ENCODE measurements at places on chromosomes 3 and 15.

DNA sequence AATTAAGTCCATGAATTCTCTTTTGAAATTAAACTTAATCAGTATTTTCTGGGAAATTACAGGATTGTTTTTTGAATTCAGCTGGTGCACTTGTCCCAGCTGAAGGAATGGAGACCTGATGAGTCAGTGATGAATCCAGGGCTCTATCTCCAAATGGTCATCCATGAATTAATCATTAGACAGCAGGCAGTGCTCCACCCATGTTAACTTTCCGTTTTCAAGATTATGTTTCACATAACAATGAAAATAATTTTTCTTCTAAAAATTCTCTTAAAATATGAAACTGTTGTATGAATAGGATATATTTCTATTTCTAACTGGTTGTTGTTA, 13.9 kb upstream of the PAQR9 start:
- peak; percentile 37 for DNase-seq

DNA sequence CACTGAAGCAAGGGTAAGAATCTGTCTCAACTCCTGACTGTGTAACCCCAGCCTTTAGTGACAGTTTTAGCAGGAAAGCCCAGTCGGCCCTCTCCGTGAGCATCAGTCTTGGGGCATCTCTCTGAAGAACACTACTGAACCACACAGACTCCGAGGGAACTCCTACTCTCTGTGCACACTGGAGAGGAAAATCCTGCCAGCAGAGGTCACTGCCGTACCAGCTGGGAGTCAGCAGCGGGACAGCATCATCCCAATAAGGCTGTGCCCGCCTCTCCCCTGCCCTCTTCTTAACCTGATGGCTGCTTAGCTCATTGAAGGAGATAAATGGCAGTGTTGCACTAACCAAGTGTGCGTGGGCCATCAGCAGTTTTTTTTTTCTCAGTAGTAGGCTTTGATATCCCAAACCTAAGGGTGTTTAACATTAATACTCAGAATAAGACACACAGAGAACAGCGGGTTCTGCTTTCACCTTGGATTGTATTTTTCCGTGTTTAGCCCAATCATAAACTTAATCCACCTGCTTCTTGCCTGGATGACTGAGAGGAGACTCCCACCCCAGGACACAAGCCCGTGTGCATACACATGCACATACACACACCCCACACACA, 26.6 kb upstream of the RASA2 start:
- peak; percentile 84 for DNase-seq

DNA sequence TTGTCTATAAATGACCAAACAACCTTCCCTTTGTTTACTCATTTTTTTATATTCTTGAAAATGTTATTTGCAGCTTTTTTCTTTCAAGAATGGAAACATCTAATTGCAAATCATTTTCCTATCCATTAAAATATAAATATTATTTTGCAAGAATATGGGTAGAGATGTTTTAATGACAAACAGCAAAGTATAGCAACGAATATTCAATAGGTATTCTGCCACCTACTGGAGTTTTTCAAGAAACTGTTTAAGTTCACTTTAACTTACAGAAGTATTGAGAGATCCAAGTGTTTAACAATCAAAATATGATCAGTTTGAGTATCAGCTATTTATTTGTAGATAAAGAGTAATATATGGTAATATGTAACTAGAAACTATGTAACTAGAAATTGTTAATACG, 6.9 kb upstream of the EOGT start:
- DNase-seq, result no peak

DNA sequence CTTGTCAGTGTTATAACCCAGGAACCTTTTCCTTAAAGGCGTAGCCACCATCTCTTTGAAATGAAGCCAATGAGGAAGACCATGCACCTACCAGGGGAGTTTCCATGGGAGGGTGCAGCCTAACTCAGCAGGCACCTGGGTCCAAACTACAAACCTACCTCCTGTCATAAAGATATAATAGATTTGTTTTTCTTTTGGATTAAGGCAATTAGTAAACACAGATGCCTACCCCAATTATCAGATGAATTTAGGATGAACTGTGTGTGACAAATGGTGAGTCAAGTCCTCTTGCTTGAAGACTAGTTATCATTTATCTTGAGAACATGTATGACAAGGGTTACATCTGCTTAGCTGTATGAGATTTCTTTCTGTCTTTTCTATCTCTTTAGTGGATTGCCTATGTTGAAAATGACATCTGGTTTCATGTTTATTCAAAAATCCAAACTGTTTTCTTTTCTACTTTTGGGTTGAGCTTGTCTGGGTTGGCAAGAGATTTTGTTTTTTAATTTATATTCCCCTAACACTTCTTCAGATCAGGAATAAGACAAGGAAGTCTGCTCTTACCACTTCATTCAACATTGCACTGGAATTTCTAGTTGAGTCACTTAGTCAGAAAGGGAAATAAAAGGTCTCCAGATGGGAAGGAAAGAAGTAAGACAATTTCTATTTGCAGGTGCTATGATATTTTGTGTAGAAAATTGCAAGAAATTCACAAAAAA, 149.9 kb downstream of the NEK10 start:
- peak; percentile 40 for DNase-seq

GRCh38 chr3:13111173-13111872, 38.1 kb upstream of the IQSEC1 start:
- DNase-seq, result no peak

DNA sequence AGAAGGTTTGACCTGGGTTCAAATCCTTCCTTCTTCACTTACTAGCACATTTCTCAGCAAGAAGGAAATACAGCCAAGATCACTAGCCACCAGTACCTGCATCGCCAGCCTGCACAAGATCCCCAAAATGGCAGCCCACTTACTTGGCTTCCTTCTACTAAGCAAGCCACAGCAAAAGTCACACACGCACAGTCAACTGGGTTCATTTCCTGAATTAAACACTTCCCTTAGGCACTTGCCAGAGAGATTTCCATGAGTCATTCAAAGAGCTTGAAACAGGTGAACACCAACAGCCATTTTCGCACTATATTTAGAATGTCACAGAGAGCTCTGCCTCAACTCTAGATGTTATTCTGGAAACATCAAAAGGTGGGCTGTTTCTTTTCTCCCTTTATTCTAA, 42.6 kb downstream of the MGLL start:
- peak; percentile 24 for DNase-seq

DNA sequence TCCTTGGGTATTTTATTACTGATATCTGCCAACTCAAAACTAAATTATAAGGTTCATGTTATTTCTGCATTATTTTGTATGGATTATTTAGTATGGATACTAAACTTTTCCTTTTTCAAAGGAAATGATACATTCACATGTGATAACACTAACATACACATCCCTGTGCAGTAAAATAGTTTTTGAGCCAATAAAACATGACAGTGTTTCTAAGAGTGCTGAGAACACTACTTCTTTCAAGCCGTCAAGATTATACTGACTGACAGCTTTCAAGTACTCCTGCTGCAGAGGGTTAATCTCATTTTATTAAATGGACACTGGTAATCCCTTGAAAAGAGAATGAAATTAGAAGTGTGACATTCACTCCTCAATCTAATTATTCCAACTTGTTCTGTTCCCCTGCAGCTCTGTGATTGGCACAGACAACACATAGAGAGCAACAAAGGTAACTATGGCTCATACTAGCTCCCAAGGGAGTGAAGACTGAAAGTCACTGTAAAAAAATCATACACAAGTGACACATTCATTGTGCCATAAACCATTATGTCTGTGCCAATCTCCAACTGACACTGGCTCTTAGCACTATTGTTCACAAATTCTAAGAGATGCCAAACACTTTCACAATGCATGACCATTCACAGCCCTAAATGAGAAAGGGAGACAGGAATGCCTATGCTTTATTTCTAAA, 468.6 kb downstream of the SHQ1 start:
- no peak for DNase-seq

DNA sequence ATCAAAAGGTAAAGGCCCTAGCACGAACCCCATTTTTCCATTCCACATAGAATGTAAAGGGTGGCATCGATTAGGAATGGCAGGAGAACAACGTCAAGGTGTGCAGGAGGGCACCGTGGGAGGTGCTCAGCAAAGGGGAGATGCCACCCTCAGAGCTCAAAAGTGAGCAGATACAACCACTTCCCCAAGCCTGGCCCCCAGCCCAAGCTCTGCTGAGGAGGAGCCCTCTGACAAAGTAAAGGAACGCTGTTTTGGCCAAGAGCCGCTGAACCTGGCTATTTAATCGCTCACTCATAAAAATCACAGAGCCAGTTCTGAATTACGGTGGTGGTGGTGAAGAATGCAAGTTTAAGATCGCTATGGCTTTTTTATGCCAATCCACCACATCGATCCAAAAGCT, 12.4 kb downstream of the GNB5 start:
- DNase-seq, result peak; percentile 11

GRCh38 chr3:133589503-133589902, 16.0 kb downstream of the CDV3 start:
- DNase-seq, result no peak

- DNase-seq, result no peak
Observed at GRCh38 chr3:53502737-53503136, 8.3 kb downstream of the CACNA1D start.

- peak; percentile 51 for DNase-seq
Observed at GRCh38 chr3:161559177-161559998, 62.8 kb downstream of the OTOL1 start.

GRCh38 chr15:37057831-37058230, 42.5 kb downstream of the MEIS2 start:
- no peak for DNase-seq

- DNase-seq, result no peak
Observed at GRCh38 chr15:89205991-89206585, 15.3 kb downstream of the RLBP1 start.

DNA sequence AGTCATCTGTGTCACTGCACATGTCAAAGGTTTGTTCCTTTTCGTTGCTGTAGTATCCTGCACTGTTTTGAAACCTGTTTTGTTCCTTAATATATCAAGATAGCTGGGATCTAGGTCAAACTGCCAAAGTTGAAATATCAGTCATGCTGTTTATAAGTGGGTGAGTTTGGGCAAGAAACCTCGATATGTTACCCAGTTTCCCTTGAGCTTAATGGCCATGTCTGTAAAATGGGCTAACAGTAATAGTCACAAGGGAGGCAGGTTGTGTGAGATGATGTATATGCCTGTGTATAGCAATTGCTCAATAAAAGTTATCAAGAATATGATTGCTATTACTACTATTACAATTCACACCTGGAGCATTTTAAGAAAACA, 57.1 kb downstream of the BHLHE40 start:
- no peak for DNase-seq

- DNase-seq, result peak; percentile 12
Observed at GRCh38 chr3:15287565-15288330, 44.6 kb downstream of the SH3BP5 start.

DNA sequence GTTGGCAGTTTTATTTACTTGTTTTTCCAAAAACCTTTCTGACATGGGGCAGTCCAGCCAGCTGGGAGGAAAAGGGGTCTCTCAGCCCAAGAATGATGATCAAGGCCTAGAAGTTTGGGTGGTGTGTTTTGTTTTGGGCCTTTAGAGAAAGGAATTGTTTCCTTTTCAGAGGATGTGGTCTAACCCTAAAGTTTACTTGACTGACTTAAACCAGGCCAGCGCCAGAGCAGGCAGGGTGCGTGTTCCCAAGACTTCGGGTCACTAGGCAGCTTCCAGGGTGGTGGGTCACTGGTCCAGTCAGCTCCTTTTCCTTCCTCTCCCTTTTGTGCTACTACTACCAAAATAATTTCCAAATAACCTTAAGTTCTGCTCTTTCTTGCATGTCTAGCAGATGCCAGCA, 4.9 kb downstream of the FLNB start:
- DNase-seq, result no peak

DNA sequence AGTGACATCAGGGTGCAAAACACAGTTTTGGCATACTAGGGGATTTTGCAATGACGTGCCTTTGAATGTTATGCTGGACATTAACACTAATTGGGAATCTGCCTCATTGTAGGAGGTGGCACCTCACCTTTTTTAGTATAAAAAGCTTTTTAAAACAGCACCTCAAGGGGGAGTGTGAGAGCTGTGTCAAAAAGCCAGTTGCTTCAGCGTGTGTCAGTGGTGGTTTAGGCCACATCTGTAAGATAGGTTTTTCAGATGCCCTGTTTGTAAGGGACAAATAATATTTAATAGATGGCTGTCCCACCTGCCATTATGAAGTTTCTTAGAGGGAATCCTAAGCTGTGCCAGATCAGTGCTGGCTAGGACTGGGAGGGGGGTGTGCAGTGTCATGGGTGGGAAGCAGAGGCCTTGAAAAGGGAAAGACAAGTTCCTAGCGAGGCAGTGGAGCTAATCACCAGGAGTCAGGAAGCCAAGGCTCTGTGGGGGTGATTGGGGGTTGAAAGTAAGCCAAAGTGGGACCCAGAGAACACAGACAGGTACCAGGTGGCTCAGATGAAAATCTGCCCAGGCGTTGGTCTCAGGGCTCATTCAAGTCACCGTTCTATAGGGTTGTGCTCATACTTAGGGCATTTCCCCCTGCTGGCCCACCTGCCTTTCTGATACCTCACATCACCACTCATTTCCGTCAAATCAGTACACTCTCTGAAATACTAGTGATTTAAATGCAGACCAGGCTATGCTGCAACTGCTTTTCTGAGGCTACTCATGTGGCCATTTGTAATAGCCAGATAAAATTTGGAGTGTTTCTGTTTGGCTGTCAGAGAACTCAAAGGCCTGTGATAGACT, 120.5 kb downstream of the BBX start:
- no peak for DNase-seq

DNA sequence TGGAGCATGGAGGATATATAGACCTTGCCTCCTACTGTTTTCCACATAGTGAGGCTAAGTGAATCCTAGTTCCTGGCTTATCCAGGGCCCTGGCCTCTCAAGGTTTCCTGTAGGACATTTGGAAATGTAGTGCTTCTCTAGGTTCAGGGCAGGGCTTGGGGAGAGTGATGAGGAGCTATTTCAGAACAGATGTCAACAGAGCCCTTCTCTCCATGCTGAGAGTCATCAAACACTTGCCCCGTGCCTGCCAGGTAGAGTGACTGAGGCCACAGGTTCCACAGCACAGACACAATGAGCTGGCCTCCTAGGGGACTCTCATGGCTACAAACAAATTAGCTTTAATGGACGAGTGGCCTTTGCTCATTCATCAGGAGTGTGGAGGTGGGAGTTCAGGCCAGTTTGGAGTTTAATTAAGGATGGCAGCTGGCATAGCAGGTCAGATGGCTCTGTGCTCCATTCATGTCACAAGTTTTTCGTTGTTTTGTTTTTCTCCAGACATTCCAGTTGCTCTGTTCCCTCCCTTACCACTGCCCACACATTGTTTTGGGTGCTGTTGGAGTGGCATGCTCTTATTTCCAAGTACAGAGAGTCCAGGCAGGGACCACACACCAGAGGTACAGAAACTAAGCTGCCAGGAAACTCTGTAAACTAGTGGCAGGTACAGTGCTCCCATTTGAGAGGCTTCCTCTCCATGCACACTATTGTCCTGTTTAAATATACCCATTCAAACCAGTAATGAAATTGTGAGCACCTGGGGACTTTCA, 189.8 kb downstream of the RYR3 start:
- no peak for DNase-seq

- DNase-seq, result no peak
Observed at GRCh38 chr15:52287114-52287513, 8.5 kb downstream of the MYO5C start.

GRCh38 chr3:69161587-69162307, 39.4 kb upstream of the LMOD3 start:
- peak; percentile 45 for DNase-seq

- DNase-seq, result no peak
Observed at GRCh38 chr3:21624524-21624923, 126.5 kb downstream of the ZNF385D start.

Measured in fibroblast of skin of back (primary cell).